NCI-H460 (cell line): ENCODE measurements at places on chromosomes 12 and 14. TPM values are rescaled to one million over a fixed set of nuclear protein-coding genes. Genes with fewer than 3 reads are reported as not detected.
A peak's percentile ranks its signal among the peaks of the same experiment; 100 is the strongest.

- no peak for DNase-seq
These were observed 12.1 kb upstream of the HMGA2 start for GRCh38 chr12:65811968-65812700.

DNA sequence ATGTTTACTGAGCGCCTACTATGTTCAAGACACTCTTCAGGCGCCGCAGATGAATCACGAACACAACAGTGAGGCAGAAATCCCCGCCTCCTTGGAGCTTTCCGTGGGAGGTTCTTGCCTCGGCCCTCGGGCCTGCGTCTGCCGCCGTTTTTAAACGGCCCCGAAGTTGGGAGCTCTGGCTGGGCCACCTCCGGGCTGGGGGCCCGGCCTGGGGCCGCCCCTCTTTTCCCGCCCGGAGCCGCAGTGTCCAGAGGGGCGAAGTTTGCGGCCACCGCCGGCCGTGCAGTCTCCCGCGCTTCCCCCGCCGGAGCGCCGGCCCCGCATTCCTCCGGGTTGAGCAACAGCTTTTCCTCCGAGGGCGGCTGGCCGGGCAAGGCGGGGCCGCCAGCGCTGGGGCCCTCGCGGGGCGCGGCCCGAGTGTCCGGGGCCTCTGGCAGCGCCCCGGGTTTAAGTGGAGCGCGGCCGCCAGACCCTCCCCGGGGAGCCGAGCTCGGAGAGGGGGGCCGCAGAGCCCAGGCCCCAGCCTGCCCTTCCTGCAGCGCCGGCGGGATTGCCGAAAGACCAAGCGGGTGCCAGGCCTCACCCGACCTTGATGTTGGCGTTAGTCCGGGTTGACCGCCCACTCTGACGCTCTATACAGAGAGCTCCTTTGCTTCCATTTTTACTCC, 18.7 kb upstream of the CTDSP2 start:
- peak; percentile 70 for DNase-seq

DNA sequence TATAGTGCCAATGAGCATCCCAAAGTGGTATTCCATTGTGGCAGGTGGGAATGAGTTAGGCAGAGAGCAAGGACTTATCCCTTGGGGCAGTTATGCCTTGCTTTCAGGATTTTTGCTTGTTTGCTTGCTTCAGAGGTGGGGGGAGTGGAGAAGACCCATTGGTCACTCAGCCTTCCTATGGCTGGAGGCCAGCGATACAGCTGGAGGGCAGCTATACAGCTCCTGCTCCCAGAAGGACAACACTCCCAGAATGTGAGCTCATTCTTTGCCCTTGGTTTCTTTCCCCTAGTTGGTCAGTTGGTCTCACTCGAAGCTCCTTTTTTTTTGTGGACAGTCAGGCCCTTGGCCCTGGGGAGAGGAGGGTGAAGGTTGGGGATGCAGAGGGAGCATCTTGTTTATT, 14.5 kb downstream of the KRT83 start:
- no peak for DNase-seq

GRCh38 chr12:112151766-112152541, 26.6 kb downstream of the TRAFD1 start:
- no peak for DNase-seq

- no peak for DNase-seq
These were observed 50.0 kb downstream of the KDM2B start for GRCh38 chr12:121530600-121531355.

Gene PPFIA2
- not detected in 2 replicates for total RNA-seq

Gene INHBC
- total RNA-seq = not detected in 2 replicates
